Nephron progenitor cell (in vitro differentiated cells): ENCODE measurements at places on chromosomes 12 and 14.

DNA sequence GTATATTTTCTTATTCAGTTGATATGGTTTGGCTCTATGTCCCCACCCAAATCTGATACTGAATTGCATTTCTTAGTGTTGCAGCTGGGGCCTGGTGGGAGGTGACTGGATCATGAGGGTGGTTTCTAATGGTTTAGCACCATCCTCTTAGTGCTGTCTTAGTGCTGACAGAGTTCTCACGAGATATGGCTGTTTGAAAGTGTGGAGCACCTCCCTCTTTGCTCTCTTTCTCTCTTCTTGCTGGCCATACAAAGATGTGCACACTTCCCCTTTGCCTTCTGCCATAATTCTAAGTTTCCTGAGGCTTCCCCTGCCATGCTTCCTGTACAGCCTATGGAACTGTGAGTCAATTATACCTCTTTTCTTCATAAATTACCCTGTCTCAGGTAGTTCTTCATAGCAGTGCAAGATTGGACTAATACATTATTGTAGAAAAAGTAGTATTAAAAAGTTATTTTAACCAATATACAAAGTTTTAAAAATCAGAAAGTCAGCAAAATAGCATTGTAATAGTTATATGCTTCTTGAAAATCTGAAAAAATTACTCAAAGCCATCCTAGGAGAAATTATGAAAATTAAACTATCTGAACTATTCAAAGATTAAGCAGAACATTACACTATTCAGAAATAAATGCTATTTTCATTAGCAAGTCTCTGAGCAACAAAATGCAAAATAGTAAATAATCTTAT lies 84.1 kb downstream of the PPP1R12A start:
- H3K4me1 ChIP-seq, result no peaks in the 10 kb centered on the region
- H3K36me3 ChIP-seq, result peaks cover 68% of the 10 kb centered on the region
- peak overlapping the region; percentile 76 for H3K27ac ChIP-seq
- H3K27me3 ChIP-seq, result no peaks in the 10 kb centered on the region
- DNase-seq, result no peak

DNA sequence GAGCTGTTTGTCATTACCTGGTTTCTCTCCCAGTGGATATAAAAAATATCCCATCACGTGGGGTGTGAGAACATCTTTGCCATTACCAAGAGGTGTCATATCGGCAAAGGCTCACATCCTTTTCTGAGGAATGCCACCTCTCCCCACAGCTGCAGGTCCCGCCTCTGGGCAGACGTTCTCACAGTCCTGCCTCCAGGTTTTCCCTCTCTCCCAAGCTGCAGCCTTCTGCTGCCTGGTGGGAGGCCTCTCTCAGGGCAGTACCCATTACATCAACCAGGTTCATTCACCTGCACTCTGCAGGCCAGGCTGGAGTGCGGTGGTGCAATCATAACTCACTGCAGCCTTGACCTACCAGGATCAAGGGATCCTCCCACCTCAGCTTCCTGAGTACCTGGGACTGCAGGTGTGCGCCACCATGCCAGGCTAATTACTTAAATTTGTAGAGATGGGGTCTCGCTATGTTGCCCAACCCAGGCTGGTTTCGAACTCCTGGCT lies 15.0 kb upstream of the TMEM119 start:
- H3K27me3 ChIP-seq, result peaks cover 14% of the 10 kb centered on the region
- no peak overlapping the region for H3K4me3 ChIP-seq

GRCh38 chr12:70994217-70994788 lies 73.8 kb upstream of the PTPRR start:
- no peaks in the 10 kb centered on the region for H3K27me3 ChIP-seq
- no peaks in the 10 kb centered on the region for H3K36me3 ChIP-seq
- DNase-seq, result no peak
- no peaks in the 10 kb centered on the region for H3K4me1 ChIP-seq
- no peak overlapping the region for H3K4me3 ChIP-seq
- H3K27ac ChIP-seq, result no peak overlapping the region

GRCh38 chr12:89706986-89707702 lies 1.5 kb downstream of the ATP2B1 start:
- H3K36me3 ChIP-seq, result no peaks in the 10 kb centered on the region
- peak overlapping the region; percentile 96 for H3K4me3 ChIP-seq
- peaks cover 54% of the 10 kb centered on the region for H3K4me1 ChIP-seq

GRCh38 chr14:105167303-105168092 lies 1.1 kb downstream of the JAG2 start:
- H3K4me1 ChIP-seq, result peaks cover 39% of the 10 kb centered on the region
- no peak overlapping the region for H3K27ac ChIP-seq
- no peak overlapping the region for H3K4me3 ChIP-seq
- DNase-seq, result peak; percentile 61
- H3K36me3 ChIP-seq, result no peaks in the 10 kb centered on the region

- no peak for DNase-seq
- H3K4me3 ChIP-seq, result no peak overlapping the region
- peaks cover 11% of the 10 kb centered on the region for H3K36me3 ChIP-seq
Measured at GRCh38 chr12:124109760-124110159, 136.7 kb downstream of the ZNF664 start.

GRCh38 chr14:99687284-99688209 lies 3.4 kb downstream of the CYP46A1 start:
- H3K27me3 ChIP-seq, result peaks cover 77% of the 10 kb centered on the region
- no peak overlapping the region for H3K4me3 ChIP-seq
- H3K36me3 ChIP-seq, result no peaks in the 10 kb centered on the region
- H3K4me1 ChIP-seq, result peaks cover 31% of the 10 kb centered on the region

GRCh38 chr14:76063327-76063726 lies 77.8 kb downstream of the IFT43 start:
- no peak for DNase-seq
- no peaks in the 10 kb centered on the region for H3K4me1 ChIP-seq
- peaks cover 84% of the 10 kb centered on the region for H3K36me3 ChIP-seq
- no peak overlapping the region for H3K4me3 ChIP-seq
- H3K27me3 ChIP-seq, result no peaks in the 10 kb centered on the region

DNA sequence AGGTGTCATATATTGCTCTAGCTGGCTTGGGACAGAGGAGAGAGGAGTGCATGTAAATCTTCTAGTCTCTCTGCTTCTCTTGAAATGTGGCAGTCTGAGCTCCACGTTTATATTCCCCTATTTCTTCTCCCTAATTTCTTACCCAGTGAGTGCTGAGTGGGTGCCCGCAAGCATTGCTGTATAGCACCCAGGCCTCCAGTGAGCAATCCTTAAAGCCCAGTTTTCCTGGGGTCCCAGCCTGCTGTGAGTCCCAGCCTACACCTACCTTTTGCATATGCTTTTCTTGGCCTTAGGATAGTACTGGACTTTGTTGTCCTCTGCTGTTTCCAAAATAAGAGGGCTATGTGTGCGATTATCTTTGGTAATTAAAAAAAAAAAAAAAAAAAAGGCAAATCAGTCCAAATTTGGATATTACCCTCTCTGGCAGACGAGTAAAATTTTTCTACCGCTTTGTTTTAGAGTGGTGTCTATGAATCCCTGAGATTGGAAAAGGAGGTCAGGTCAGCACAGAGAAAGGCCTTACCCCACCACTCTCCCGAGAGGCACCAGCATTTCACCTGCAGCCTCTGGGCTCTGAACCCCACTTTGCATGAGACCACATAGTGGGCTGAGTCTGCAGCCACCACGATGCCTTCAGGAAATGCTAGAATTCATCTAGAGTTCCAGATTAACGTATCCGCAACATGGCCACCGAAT lies 1.1 kb downstream of the MGST1 start:
- no peak for DNase-seq
- H3K4me1 ChIP-seq, result peaks cover 46% of the 10 kb centered on the region
- peaks cover 29% of the 10 kb centered on the region for H3K36me3 ChIP-seq
- H3K27ac ChIP-seq, result peak overlapping the region; percentile 95

DNA sequence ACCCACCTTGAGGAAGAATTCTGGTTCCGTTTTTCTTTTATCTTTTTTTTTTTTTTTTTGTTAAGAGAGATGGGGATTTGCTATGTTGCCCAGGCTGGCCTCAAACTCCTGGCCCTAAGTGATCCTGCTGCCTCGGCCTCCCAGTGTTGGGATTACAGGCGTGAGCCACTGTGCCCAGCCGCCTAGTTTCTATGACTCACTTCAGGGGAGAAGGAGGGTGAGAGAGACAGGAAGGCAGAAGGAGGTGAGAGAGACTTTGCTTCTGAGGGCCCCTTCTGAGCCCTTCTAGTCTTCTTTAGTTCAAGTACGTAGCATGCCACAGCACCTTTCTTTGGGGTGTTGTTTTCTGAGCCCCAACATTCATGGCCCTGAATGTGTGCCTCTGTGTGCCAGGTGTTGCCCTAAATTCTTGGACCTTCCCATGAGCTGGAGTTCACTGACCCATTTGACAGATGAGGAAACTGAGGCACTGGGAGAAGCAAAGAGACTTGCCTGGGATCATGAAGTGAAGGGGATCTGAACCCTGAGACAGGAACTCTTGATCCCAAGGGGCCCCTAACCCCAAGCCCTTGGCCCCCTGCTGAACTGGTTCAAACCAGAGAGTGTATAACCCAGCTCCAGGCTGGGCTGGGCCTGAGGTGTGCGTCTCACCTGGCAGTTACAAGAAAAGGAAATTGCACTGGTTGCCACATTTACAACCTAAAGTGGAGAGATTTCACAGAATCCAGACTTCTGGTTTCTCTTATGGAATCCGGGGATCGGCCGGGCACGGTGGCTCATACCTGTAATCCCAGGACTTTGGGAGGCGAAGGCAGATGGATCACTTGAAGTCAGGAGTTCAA lies 20.8 kb downstream of the SH2B3 start:
- peaks cover 7% of the 10 kb centered on the region for H3K36me3 ChIP-seq
- H3K4me3 ChIP-seq, result no peak overlapping the region
- peaks cover 32% of the 10 kb centered on the region for H3K4me1 ChIP-seq
- no peak overlapping the region for H3K27ac ChIP-seq
- H3K27me3 ChIP-seq, result no peaks in the 10 kb centered on the region

GRCh38 chr12:54384591-54385041 lies at the start of gene ZNF385A:
Gene ZNF385A, minus strand, starts transcription at chr12:54384733. Its CDS starts 219 bp downstream, at chr12:54384514.
- H3K4me3 ChIP-seq, result peak within 1 kb of the TSS; percentile 45
- no peak for DNase-seq
- H3K27ac ChIP-seq, result peak within 1 kb of the TSS; percentile 23
- H3K4me1 ChIP-seq, result peaks cover 86% of the 10 kb centered on the region
- peaks cover under 1% of the 10 kb centered on the region for H3K27me3 ChIP-seq

GRCh38 chr14:69424149-69424923 lies 25.8 kb downstream of the SLC39A9 start:
- no peak for DNase-seq
- H3K36me3 ChIP-seq, result peaks cover 75% of the 10 kb centered on the region
- H3K4me3 ChIP-seq, result no peak overlapping the region
- peaks cover 4% of the 10 kb centered on the region for H3K27me3 ChIP-seq
- no peak overlapping the region for H3K27ac ChIP-seq
- H3K4me1 ChIP-seq, result no peaks in the 10 kb centered on the region

DNA sequence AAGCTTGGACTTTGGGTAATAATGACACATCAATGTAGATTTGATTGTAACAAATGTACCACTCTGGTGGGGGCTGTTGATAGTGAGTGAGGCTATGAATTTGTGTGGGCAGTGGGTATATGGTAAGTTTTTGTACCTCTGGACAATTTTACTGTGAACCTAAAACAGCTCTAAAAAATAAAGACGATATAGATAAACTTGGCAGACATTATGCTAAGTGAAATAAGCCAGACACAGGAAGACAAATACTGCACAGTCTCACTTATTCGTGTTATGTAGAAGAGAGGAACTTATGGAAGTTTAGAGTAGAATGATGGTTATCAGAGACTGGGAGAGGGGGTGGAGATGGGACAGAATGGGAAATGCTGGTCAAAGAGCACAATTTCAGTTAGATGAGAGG lies 8.7 kb downstream of the KRT6C start:
- no peak overlapping the region for H3K27ac ChIP-seq
- H3K4me1 ChIP-seq, result no peaks in the 10 kb centered on the region
- DNase-seq, result no peak
- no peak overlapping the region for H3K4me3 ChIP-seq
- no peaks in the 10 kb centered on the region for H3K27me3 ChIP-seq

DNA sequence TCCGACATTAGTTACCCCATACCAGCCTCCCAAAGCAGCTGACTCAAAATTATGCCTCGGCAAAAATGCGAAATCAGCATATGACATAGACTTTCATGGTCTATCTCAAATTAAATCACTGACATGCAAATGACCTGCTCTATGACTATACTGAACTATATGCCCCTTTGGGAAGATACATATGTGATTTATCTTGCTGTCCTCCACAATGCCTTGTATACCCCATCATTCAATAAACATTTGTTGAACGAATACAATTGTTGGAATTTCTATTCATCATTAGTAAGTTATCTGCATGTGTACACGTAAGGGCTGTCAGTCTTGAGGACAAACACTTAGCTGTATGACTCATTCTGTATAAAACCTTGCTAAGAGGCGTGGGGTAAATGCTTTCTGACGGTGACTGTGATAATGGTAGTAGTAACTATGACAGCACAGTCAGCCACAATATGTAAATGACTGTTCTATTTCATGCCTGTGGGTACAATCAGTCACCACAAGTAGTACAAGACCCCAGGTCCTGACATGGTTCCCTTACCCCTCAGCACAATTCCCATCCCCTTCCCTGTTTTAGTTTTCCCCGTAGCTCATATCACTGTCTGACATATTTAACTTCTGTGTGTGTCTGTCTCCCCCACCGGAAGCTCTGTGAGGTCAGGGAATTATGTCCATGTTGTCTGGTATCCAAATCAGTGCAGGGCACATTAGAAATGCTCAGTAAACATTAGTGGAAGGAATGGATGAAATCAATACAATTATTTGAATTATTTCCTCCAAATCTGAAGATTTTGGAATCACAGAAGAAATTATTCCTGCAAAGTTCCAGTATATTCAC lies 42.8 kb downstream of the STXBP6 start:
- no peak overlapping the region for H3K27ac ChIP-seq
- no peaks in the 10 kb centered on the region for H3K27me3 ChIP-seq
- no peak for DNase-seq
- peaks cover 31% of the 10 kb centered on the region for H3K4me1 ChIP-seq
- no peak overlapping the region for H3K4me3 ChIP-seq

GRCh38 chr12:93918262-93918661 lies 230.1 kb upstream of the PLXNC1 start:
- no peak for DNase-seq
- no peak overlapping the region for H3K27ac ChIP-seq
- H3K27me3 ChIP-seq, result peaks cover 2% of the 10 kb centered on the region
- no peaks in the 10 kb centered on the region for H3K36me3 ChIP-seq
- H3K4me3 ChIP-seq, result no peak overlapping the region
- H3K4me1 ChIP-seq, result peaks cover 8% of the 10 kb centered on the region

DNA sequence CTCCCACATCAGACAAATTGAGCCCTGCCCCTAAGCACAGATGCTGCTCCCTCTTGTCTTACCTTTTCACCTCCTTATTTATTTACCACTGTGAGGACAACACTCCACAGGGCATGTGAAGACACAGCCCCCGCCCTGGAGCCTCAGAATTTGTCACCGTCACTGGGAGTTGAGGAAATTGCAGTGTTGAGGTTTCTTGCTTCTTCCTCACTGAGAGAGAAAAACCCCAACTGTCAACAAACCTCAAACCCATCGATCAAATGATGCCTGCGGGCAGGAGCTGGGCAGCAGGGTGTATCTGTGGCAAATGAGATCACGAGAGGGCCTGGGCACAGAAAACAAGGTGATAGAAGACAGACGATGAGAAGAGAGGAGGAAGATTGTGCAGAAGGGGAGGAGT lies 30.5 kb upstream of the PLEKHG3 start:
- H3K4me1 ChIP-seq, result peaks cover 28% of the 10 kb centered on the region
- H3K27ac ChIP-seq, result no peak overlapping the region

GRCh38 chr12:62537551-62537950 lies 70.9 kb downstream of the MON2 start:
- no peak overlapping the region for H3K4me3 ChIP-seq
- no peak for DNase-seq
- H3K27me3 ChIP-seq, result no peaks in the 10 kb centered on the region
- H3K36me3 ChIP-seq, result peaks cover 40% of the 10 kb centered on the region
- H3K4me1 ChIP-seq, result no peaks in the 10 kb centered on the region
